ENCODE measurements at places on chromosomes 7 and 10.

- no peak for DNase-seq
Measured at GRCh38 chr10:76887223-76888010, 750.2 kb downstream of the KCNMA1 start.

GRCh38 chr7:42856605-42856987 is 55.3 kb downstream of the C7orf25 start:
- no peak for DNase-seq

GRCh38 chr10:24357344-24358004 is 148.5 kb downstream of the KIAA1217 start:
- no peak for DNase-seq

DNA sequence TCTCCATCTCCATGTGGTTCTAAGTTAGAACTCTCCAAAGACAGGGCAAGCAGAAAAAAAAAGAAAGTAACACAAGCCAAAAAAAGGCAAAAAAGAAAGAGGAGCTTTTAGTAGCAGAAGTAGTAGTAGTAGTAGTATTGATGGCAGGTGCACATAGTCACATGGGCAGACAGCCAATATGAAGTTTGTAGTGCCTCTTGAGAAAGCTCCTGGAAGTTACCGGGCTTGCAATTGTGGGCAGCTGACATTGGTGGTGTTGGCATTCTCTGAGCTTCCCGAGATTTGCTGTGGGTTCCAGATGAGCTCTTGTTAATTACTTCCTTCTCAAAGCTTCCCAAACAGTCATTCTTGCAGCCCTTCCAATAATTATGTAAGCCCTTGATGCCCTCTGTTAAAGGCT is 1128.5 kb downstream of the TYW1 start:
- DNase-seq: no peak

DNA sequence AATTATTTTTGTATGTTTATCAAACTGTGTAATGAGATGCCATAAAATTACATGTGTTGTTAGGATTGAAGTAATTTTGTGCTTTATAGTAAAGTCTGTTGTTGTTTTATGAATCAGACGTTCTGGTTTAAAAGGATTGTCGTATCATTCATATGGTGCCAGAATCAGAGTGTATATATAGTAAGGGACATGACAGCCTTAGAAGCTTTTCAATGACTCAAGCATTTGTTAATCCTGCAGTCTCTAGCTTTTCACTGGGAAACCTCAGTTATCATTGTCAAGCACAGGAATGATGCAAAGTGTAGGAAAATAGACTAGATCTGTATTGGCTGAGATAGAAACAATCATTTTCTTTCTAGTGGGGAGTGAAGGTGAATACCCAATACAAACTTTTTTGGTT is 57.5 kb downstream of the TRRAP start:
- DNase-seq: no peak

- no peak for DNase-seq
Measured at GRCh38 chr10:59324597-59324996, 37.8 kb downstream of the FAM13C start.

DNA sequence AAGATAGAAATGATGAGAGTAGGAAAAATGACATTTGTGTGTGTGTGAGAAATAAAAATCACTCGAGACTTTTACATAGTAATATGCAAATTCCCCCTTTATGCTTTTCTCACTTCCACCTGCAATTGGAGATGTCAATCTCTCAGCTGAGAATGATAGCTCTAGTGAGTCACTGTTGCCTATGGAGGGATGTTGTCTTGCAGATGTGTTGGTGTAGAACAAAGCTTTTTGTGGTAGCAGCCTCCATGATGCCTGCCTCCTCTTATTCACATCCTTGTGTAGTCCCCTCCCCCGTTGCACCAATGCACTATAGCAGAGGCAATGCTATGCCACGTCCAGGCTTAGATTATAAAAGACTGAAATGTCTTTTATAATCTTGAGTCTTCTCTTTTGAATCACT is 33.8 kb downstream of the SPAG6 start:
- DNase-seq: no peak

- DNase-seq: no peak
Measured at GRCh38 chr7:139255290-139255689, 24.3 kb downstream of the UBN2 start.

DNA sequence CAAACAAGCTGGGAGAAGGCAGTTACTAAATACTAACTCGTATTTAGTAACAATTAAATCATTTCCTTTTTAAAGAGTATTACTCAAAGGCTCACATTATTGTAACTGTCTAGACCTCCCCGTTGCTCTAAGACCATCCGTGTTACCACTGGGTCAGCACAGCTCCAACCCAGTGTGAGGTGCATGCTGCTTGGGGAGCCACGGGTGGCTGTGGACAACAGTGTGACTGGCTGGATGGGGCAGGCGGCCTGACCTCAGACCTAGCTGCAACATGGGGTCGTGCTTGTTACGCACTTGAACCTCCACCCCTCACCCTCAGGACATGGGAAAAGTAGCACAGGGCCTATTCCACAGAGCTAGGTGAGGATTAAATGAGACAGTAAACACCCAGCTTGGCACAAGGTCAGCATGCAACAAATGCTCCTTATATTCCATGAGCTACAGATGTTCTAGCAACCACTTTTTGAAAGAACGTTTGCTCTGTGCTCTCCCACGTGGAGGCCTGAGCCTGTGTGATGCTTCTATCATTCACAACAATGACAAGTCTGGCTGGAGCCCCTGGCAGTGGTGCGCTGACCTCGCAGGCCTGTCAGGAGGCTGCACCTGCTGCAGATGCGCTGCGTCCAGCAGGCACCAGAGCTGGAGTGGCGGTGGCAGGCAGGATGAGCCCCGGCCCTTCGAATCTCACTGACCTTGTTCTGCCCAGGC is 135.7 kb downstream of the PKD1L1 start:
- no peak for DNase-seq

DNA sequence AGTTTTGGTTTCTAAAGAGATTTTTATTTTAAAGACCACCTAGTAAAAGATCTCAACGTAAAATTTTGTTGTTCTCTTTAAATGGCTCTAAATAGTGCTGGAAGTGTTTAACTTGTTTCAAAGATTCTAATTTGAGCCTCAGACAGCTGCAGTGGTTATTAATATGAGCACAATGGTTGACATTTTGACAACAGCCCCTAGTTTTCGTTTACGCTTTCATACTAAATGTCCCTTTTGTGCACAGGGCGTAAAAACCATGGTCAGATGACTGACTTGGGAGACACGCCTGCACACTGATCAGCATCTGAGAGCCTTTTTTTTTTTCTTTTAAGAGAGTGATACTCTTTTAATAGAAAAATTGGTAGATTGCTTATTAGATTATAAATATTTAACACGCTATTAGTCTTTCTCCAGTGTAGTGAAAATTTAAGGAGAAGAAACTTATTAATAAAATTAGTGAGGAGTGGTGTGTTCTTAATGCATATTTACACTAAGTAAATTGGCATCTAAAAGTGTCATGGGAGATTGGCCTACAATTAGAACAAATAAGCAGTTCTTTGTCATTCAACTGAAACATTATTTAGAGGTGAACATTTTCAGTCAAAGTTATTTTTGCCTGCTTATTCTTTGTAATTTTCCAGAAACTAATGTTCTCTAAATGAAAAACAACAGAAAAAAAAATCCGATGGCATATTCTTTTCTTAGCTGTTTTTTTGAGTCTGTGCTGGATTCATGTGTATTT is 182.8 kb upstream of the PHYHIPL start:
- no peak for DNase-seq

- no peak for DNase-seq
Measured at GRCh38 chr10:77825965-77826364, 100.6 kb downstream of the DLG5 start.

DNA sequence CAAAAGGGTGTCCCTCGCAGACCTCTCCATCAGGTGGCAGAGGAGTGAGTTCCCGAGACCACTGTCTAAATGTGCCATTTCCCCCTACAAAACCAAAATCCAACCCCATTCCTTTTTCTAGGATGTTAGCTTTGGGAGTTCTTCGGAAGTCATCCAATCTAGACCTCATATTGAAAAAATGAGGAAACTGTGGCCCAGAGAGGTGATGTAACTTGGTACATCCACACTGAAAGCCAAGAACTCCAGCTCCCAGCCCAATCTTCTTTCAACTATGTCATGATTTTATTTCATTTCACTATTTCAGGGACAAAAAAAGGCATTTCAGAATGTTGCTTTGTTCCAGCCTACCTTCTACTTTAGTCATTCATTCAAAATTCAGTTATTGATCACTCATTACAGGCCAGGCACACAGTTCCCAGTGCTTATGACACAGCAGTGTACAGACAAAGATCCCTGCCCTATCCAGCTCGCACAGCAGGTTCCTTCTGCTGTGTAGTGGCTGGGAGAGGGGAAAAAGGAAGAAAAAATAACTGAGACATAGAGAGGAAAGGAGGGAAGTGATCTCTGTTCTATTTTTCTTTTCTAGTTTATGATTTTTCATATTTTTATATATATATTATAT is 35.8 kb downstream of the SCRN1 start:
- no peak for DNase-seq

GRCh38 chr10:125515571-125515970 is 167.4 kb downstream of the TEX36 start:
- no peak for DNase-seq

- DNase-seq: no peak
Measured at GRCh38 chr7:47407821-47408674, 173.9 kb downstream of the TNS3 start.

DNA sequence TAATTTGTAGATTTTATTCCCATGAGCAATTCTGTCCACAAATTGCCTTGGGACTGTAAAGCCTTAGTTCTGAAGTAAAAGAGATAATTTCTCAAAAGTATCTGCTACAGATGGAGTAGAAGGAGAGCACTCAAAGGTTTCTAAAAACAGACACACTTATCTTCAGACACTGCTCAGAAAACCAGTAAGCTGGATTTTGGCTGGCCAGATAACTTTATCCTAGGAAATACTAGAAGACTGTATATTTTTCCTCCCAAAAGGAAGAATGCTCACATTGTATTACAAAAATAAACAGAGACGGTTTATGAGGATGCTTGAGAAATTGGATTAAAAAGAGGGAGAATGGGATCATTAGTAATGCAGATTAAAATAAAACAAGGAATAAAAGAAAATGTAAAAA is 178.0 kb upstream of the IGFBP3 start:
- no peak for DNase-seq

- DNase-seq: no peak
Measured at GRCh38 chr7:4845740-4846142, 16.1 kb downstream of the PAPOLB start.

GRCh38 chr10:84298057-84298456 is 30.3 kb upstream of the CCSER2 start:
- no peak for DNase-seq

DNA sequence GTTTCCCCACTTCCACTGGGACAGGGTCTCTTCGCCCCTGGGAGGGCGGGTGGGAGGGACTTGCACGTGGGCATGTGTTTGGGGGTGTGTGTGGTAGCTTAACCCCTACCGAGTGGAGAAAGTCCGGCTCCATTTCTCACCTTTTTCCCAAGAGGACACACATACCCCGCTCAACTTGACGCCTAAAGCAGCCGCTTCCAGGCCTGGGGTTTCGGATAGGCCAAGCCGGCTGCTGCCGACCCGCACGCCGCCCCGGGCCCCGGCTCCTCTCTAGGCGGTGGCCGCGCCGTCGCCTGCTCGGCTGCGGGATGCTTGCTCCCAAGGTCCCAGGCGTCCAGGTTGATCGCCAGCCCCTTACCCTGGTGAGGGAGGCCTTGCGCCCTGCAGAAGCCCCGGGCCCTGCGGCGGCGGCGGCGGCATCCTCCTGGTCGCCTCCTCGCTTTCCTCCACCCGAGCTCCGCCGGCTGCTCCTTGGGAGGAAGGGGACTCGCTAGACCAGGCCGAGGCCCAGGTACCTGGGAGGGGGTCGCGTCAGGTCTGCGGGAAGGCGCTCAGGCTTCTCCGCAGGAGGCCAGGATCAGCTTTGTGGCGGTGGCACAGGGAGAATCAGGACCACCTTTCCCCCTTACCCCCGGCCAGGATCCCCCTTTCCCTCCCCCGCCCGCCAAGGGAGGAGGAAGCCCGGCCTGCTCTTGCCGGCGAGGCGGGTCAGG is 3.2 kb upstream of the GATA3 start:
- DNase-seq: no peak

DNA sequence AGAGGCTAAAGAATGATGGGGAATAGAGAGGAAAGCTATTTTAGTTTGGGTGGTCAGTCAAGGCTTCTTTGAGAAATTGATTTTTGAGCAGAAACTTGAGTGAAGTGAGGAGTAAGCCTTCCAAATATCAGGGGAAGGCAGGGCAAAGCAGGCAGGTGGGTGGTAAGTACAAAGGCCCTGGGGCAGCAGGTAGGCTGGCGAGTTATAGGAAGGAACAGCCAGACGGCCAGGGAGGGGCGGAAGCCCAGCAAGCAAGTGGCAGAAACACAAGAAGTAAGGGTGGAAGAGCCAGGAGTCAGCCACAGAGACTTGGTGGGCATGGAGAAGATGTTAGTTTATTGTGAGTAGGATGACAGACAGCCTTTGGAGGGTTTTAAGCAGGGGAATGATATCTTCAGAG is 34.9 kb downstream of the VWA2 start:
- DNase-seq: no peak

DNA sequence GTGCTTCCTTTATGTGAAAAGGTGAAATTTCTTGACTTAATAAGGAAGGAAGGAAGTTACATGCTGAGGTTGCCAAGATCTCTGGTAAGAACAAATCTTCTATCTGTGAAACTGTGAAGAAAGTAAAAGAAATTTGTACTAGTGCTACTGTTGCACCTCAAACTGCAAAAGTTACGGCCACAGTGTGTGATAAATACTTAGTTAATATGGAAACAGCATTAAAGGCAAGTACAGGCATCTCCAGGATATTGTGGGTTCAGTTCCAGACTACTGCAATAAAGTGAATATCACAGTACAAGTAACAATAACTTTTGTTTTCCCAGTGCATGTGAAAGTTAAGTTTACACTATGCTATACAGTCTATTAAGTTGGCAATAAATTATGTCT is 22.8 kb upstream of the ZNF282 start:
- DNase-seq: no peak

DNA sequence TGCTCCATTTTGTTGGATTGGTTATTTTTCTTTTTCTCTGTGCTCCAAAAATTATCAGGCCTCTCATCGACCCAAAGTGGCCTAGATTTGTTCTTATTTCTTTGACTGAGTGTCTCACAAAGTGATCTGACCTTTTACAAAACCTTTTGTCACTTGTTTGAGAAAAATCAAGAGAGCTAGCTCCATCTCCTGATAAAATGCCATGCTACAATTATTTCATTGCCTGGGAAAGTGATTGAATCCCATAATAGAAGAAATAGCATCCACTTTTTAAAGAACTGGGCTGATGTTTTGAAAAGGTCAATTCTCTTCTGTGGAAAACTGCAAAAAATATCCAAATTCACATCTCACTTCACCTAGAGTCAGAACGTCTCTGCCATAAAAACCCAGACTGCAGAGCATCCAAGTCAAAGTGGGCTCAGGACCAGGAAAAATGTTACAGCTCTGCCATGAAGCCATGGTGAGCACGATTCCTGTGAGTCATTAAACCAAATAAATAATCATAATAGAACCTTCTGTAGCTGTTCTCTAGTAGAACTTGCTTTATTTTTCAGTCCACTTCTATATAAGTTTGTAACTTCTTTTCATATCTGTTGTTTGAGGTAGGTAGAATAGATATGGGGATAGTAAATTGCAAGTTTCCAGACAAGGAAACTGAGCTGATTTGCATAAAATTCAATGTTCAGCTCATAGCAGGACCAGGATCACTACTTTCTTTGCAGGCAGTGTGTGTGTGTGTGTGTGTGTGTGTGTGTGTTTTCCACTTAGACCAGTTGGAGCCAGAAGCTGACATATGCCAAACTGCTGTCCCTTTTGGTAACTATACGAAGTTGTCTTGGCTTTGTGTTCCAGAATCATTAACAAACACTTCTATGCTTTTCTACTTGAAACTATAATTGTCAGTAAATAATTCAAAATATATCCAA is 632.5 kb upstream of the ANKRD30A start:
- no peak for DNase-seq
